ENCODE measurements at places on chromosomes 3 and 15.

- no peak for DNase-seq
These were observed 125.9 kb downstream of the LEKR1 start for GRCh38 chr3:156952011-156952410.

GRCh38 chr3:131928593-131928992 is 106.2 kb downstream of the CPNE4 start:
- DNase-seq, result no peak

- DNase-seq, result no peak
These were observed 2.4 kb upstream of the POPDC2 start for GRCh38 chr3:119662604-119663373.

- no peak for DNase-seq
These were observed 180.8 kb downstream of the KCNAB1 start for GRCh38 chr3:156300929-156301840.

GRCh38 chr3:112897791-112898190 is 51.1 kb upstream of the CD200R1L start:
- DNase-seq, result no peak

- no peak for DNase-seq
These were observed 22.3 kb downstream of the CFAP92 start for GRCh38 chr3:128971421-128972100.

- no peak for DNase-seq
These were observed 3.3 kb upstream of the ADPGK start for GRCh38 chr15:72786676-72787345.

DNA sequence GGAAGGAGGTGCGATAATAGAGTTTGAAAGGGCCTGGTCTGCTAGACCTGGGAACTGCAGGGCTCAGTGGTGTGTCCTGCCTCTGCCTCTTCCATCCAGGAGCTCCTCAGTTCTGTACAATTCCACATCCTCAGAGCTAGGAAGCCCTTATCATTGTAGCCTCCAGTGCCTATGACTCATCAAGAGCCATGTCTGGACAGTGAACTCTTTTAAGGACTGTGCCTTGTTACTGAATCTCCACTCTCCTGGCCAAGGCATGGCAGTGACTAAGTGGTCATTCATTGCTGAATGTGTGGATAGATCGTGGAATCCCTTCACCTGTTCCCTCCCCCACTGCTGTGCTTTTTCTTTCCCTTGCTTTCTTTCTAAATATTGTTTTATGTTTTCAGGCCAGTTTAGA is 2.9 kb downstream of the TIMP4 start:
- DNase-seq, result no peak

GRCh38 chr3:181622365-181622764 is 89.4 kb upstream of the SOX2 start:
- no peak for DNase-seq

All from activated CD4-positive, alpha-beta T cell treated with anti-CD3 and anti-CD28 coated beads for 24 hours (primary cell).